ENCODE measurements at places on chromosomes 6 and 20.

DNA sequence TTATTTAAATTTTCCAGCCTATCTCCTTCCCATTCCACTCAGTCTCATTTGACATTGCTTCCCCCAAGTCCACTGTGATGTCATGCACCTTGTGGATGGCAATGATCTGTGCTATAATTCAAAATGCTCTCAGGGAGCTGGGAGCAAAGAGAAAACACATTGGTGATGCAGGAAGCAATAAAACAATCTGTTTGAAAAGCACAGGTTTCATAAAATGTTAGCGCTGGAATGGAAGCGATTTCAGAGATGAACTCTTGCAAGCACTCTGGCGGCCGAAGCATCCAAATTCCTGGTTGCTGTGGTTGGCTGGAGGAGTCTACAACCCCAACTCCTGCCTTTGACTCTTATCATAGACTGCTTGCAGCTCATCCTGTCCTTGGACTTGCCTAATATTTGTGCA is 167.0 kb downstream of the GMPR start:
- DNase-seq: no peak

- DNase-seq: peak; percentile 71
These were observed 179.9 kb downstream of the ZDHHC14 start for GRCh38 chr6:157560691-157561413.

GRCh38 chr6:106220485-106220884 is 105.1 kb downstream of the ATG5 start:
- DNase-seq: no peak

GRCh38 chr6:36729161-36729524 is 31.5 kb downstream of the RAB44 start:
- no peak for DNase-seq

DNA sequence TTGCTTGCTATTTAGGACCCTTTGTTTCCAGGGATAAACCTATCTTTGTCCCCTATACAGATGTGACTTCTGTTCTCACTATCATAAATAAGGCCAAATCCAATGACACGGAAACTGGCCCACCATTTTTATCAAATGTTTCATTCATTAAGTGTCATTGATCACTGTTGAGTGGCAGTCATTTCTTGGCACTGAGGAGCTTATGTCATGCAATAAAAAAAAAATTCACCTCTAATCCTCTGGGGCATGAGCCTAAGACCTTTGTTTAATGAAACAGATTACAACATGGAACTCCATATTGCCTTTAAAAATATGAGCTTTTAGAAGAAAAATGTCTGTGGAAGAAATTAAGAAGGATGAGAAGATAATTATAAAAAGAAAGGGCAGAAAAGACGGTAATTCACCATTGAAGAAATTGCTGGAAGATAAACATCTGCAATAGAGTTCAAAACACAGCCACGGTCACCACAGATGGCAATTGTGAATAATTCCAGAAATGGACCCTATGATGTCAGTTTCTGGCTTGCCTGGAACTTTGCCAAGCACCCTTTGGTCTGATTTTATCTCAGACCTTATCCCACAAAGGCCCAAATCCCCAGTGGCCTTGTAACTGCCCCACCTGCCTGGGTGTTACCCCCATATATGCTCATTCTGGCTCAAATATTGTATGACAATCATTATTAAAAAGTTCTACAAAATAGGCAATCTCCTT is 91.1 kb downstream of the DST start:
- no peak for DNase-seq

GRCh38 chr20:23652371-23652770 is 14.6 kb upstream of the CST3 start:
- no peak for DNase-seq

DNA sequence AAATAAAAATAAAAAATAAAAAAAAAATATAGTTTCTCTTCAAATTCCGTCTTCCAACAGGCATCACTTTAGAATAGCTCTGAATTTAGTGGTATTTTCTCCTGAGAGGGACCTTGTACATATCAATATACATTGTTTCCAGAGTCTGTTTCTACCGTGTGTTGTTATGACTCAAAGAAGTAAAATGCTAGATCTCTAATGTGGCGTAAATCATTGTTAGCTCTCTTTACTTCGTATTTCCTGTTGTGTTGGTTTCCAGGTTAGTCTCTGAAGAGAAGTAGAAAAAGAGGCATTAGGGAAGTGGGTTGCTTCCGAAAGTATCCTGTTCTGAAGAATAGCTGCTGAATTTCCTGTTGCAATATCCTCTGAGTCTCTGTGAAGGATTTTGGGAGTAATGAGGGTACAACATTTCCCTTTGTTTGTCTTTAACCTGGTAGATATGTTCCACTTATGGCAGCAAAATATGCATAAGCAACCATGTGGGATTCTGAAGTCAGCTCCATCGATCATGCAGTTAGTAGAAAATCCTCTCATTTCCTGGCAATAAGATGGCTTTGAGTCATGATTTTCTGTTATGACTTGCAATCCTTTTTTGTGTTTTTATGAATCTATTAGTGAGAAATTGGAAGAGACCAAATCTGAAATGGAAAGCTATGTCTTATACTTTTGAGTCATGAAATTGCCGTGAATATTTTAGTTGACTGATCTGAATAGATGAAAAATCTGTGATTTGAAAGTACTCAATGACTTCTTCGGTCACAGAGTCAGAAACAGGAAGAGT is 42.0 kb upstream of the MCHR2 start:
- DNase-seq: no peak

- DNase-seq: no peak
These were observed 45.6 kb upstream of the ESR1 start for GRCh38 chr6:151761851-151762250.

GRCh38 chr6:26657256-26657655 is 2.3 kb downstream of the ZNF322 start:
- no peak for DNase-seq

- no peak for DNase-seq
These were observed 5.3 kb downstream of the FOXA2 start for GRCh38 chr20:22579119-22579427.

- DNase-seq: no peak
These were observed 258.8 kb downstream of the CDH4 start for GRCh38 chr20:61510778-61511330.

DNA sequence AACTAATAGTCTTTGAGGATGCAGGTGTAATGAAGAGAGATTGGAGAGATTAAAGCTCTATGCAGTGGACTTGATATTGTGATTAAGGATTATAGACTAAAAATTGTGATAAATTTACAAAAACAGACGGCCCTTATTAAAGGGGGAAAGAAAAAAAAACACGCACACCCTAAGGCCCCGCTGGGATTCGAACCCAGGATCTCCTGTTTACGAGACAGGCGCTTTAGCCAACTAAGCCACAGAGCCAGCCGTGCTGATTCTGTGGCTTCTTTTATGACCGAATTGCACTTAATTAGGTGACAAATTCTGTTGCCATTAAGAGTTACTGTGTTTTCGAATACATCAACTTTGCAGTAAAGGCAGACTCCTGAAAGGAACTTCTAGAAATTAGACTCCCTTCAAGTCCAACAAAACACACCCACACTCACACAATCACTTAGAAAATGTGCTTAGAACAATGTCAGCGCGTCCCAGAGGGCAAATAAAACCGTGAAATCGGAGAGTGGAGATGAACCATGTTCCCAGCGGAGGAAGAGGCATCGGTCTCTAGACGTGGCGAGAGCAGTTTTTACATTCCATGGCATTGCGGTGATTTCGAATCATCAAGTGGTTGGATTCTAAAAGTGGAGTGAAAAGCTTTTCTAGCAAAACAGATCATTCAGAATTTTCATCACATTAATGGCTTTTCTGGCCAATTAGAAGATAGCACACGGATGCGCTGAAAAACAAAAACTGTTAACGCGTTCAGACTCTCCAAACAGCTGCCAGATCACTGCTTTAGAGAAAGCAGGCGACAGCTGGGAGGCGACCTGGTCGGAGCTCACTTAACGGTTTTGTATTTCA is 122.6 kb downstream of the GPX5 start:
- peak; percentile 50 for DNase-seq

- DNase-seq: no peak
These were observed 9.5 kb downstream of the MBOAT1 start for GRCh38 chr6:20202699-20203302.

DNA sequence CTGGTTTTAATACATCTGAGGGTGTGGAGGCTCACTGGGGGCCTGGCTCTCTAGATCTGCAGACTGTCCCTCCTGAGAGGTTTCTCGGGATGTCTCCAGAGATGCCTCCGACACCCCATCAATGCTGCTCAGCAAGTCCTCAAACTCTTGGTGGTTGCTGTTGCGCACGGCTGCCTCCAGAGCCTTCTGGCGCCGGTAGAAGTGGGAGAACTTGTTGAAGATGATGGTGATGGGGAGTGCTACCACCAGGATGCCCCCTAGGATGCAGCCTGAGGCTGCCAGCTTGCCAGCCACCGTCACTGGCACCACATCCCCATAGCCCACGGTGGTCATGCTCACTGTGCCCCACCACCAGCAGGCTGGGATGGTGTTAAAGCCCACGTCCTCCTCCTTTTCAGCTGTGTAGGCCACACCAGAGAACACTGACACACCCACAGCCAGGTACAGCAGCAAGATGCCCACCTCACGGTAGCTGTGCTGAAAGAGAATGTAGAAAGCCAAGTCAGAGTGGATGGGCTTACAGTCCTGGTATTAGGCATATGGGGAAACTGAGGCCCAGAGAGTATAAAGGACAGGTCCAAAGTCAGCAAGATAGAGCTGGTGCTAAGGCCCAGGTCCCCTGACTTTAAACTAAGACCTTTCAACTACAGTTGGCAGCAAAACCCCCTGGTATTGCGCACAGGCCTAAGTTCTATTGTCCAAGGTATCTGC is 5.9 kb downstream of the KCNS1 start:
- DNase-seq: no peak

DNA sequence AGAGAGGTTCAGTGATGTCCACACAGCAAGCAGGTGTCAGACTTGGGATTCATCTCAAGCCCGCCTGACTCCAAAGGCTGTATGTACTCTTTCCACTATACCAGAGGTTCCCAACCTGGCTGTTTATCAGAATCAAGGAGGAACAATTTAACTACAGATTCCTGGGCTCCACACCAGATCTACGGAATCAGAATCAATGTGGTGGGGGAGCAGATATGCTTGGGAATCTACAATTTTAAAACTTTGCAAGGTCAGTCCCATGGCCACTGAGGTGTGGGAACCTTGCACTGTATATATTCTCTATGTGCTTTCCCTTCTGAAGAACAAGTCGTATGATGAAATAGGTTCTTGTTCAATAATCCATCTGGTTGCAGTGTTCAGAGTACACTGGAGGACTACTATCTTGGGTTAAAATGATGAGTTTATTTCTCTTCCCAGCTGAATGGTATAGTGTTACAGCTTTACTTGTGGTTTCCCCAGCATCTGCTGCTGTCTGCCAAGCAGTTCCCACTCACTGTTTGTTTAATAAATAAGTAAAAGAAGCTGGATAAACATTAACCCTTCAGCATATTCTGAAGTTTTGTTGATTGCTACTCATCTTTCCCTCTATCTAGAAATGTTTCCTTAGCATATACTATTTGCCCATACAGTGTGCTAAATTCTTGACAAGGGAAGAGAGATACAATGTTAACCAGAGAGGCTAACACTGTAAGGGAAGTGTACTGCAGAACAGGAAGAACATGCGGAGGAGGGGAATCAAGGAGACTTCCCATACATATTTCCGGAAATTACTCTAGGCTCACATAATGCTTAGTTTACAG is 9.9 kb downstream of the TTI1 start:
- no peak for DNase-seq

DNA sequence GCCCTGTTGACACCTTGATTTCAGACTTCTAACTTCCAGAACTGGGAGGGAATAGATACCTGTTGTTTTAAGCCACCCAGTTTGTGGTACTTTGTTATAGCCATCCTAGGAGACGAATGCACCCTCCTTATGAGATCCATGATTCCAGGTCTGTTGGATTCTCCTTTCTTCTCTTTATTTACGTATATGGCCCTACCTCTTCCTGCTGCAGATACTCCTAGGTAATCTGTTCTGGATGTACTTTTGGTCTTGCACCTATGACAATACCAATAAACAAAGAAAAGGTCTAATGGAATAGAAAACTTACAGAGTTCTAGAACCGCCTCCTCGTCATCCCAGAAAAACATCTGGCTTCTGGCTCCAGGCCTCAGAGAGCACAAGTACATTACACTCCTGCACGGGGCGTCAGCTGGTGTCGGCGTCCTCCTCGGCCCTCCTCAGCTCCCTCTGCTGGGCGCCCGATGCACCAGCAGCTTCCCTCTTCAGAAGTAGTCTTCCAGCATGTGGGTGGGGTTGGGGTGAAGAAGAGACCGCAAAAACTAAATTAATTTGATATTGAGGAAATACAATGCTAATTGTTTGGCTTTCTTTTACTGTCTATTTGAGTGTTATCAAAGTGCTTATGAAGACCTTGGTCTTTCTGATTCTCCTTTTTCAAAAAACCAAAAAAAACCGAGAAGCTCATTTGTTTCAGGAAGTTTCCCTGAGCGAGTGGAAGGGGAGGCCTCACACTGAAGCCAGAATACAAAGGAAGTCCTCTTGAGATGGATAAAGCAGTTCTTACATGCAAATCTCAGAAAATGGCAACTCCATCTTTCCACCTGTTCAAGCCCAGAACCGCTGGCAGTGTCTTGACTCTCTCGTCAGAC is 9.7 kb upstream of the ATXN1 start:
- no peak for DNase-seq

DNA sequence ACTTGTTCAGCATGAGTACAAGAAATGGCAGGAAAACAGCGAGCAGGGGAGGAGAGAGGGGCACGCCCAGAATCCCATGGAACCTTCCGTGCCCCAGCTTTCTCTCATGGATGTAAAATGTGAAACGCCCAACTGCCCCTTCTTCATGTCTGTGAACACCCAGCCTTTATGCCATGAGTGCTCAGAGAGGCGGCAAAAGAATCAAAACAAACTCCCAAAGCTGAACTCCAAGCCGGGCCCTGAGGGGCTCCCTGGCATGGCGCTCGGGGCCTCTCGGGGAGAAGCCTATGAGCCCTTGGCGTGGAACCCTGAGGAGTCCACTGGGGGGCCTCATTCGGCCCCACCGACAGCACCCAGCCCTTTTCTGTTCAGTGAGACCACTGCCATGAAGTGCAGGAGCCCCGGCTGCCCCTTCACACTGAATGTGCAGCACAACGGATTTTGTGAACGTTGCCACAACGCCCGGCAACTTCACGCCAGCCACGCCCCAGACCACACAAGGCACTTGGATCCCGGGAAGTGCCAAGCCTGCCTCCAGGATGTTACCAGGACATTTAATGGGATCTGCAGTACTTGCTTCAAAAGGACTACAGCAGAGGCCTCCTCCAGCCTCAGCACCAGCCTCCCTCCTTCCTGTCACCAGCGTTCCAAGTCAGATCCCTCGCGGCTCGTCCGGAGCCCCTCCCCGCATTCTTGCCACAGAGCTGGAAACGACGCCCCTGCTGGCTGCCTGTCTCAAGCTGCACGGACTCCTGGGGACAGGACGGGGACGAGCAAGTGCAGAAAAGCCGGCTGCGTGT is 11.6 kb downstream of the TNFAIP3 start:
- no peak for DNase-seq

Measured in DMS79 (cell line).